ENCODE measurements at places on chromosomes 5 and 9.

DNA sequence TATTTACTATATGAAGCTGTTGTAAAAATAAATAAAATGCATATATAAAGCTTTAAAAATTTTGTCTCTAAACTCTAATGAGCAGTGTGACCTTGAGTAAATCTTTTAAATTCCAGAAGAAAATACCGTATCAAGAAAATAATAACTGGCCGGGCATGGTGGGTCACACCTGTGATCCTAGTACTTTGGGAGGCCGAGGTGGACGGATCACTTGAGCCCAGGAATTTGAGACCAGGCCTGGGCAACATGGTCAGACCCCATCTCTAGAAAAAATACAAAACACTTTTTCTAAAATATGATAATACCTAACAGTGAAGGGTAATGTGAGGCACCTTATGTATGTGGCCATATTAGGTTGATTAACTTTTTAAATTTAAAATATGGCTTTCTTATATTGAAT is 8.5 kb downstream of the CPEB4 start:
- no peak for DNase-seq

DNA sequence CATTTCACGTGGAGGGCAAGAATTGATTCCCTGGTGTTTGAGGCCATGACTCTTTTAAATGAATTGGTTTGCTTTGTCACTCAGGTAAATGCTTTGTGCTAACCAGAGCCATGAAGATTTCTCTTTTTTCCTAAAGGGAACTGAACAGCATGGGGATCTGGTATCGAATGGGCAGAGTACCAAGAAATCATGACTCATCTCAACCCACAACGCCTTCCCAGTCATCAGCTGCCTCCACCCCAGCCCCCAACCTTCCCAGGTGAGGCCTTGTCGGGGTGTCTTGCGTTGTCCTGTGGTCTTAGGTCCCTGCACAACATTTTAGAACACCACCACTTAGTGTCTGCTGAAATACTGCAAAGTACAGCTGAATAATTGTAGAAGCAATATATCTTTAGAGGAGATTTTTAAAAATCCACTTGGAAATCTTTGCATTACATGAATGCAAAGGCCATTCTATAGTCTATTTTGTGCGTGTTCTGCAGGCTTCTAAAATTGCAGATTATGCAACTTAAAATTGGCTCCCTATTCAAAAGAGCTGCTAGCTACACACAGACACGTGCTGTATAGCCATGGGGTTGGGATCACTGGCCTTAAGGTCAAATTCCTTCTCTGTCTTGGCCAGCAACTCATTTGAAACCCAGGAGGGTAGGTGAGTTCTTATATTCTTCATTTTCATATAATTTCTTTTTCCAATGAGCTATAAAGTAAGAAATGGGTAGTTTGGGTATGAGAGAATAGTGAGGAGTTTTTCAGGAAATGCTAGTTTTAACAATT is 69.0 kb downstream of the MVB12B start:
- DNase-seq = no peak

DNA sequence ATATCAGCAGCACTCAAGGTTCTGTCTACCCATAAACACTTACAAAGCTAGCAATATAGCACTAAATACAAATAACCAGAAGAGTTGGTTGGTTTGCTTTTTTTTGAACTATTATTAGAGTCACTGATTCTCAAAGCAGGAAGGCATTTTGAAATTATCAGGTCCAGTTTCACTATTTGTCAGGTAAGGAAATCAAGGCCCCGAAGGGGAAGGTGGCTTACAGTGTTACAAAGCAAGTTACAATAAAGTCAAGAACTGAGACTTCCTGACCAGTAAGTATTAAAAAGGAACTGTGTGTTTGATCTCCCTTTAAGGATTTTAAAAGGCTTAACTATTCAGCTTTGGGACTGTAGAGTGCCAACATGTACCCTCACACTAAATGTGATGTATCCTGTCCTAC is 10.8 kb downstream of the C5orf15 start:
- DNase-seq = no peak

GRCh38 chr5:1067141-1068121 is 44.4 kb downstream of the SLC12A7 start:
- no peak for DNase-seq

- DNase-seq = no peak
These were observed 57.8 kb downstream of the NRG2 start for GRCh38 chr5:139985290-139985689.

Measured in neural progenitor cell (in vitro differentiated cells).